Activated CD8-positive, alpha-beta memory T cell treated with anti-CD3 and anti-CD28 coated beads for 1 hour (primary cell): ENCODE measurements at places on chromosomes 4 and X.

- DNase-seq: no peak
Measured at GRCh38 chrX:79169484-79169883, 25.0 kb downstream of the GPR174 start.

GRCh38 chrX:68880846-68881552 is 52.2 kb downstream of the EFNB1 start:
- no peak for DNase-seq

DNA sequence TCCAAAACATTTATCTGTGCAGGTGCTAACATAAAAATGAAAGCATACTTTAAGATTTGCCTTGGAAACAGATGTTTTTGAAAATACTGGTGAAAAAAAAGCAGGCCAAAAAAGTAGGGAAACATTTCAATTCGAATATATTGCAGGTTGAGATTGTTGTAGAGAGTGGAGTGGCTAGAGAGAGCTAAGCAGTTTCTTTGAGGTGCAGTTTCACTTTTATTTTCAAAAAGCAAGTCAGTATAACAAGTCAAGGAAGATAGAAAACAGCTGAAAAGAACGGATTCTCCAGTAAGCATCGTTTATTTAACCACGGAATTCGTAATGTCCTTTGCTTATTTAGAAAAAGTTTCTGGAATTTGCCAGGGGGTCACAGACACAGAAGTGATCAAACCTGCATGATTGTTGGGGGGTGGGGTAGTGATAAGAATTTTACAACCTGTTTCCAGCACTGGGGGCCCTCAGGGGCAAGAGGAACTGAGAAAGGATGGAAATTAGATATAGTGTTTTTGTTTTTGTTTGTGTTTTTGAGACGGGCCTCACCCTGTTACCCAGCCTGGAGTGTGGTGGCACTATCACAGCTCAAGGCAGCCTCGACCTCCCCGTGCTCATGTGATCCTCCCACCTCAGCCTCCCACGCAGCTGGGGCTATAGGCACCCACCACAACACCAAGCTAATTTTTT is 175.0 kb downstream of the TENM3 start:
- DNase-seq: no peak

DNA sequence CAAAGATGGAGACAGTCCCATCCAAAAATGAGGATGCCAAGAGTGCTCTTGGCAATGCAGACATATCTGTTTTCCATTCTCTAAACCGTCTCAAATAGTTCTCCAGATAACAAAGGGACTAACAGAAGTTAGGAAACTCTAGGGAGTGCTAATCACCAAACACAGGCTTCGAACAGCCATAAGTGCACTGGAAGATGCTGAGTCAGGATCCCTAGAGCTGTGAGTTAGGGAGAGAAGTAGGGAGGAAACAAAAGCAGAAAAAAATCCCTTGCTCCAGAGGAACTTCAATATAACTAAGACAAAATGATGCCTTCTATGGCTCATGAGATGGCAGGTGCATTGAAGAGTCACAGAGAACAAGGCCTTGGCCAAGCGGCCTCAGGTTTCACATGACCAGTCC is 251.0 kb upstream of the PPARGC1A start:
- no peak for DNase-seq

DNA sequence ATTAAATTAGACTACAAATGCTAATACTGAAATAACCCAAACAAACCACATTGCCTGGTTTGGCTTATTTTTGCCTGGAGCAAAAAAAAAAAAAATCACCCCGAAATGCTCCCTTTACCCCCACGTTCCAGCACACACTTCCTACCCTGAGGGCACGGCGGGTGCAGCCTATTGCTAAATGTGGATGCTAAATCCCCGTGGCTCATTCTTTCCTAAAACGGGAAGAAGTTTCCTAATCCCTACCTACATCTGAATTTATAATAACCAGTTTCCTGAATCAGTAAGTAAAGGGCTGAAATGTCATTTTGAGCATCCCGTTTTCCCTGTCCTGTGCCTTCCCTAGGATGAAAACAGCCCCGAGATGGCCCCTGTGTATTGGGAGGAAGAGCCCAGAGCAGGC is 97.0 kb downstream of the ABLIM2 start:
- DNase-seq: no peak

DNA sequence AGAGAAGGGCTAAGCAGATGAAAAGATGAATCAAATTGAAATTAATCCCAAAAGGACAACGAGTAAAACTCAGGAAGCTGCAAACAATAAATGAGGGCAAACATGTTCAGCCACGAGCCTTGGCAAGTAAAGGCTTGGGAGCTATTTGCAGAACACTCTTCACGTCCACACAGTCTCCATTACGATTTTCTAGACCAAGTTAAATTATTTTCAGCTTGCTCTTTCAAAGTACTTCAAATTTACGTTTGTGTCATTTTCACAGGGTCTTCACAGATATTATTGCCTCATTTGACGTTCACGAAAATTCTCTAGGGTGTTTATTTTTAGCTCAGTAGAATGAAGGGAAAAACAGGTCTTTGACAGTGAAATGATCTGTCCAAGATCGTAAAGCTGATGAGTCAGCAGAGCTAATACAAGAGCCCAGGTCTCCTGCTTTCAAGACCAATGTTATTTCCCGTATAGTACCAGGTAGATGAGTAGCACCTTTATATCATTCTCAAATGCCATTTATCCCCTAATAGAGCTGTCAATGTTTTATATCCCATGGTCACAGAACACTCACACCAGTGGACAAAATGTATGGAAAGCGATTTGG is 20.9 kb downstream of the KLB start:
- DNase-seq: no peak
